ENCODE measurements at places on chromosomes 16 and 17.

- no peak for DNase-seq
Observed at GRCh38 chr16:69399361-69399760, 13.6 kb upstream of the TERF2 start.

- no peak for DNase-seq
Observed at GRCh38 chr17:79520167-79521165, 90.4 kb downstream of the RBFOX3 start.

- no peak for DNase-seq
Observed at GRCh38 chr17:36911001-36911400, 26.3 kb upstream of the LHX1 start.

DNA sequence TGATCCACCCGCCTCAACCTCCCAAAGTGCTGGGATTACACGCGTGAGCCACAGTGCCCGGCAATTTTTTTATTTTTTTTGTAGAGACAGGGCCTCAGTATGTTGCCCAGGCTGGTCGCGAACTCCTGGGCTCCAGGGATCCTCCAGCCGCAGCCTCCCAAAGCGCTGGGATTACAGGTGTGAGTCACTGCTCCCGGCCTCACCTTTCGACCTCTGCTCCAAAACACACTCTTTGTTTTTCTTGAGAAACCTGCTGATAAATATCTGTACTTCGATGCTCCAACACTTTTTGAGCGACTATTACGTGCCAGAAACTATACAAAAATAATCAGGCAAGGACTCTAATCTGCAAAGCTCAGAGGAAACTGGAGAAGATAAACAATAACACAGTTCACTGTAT is 1.0 kb downstream of the MED1 start:
- no peak for DNase-seq

GRCh38 chr16:70777973-70778406 is 23.0 kb downstream of the VAC14 start:
- DNase-seq = no peak

GRCh38 chr16:15598648-15599190 is 44.2 kb downstream of the MARF1 start:
- no peak for DNase-seq

DNA sequence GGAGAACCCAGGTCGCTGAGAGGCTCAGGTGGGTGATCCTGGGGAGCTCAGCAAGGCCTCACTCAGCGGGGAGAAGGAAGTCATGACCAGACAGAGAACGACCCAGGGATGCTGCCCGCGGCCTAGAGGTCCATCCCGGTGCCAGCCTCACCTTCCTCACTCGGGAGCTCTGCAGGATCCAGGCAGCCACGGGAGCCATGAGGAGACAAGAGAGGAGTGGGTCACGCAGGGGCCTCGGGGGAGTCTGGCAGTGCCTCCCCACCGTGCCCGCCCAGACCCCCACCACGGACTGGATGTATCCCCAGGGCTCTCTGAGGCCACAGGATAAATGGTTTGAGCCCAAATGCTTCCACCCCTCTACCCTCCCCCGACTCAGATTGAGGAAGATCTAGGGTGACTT is 10.7 kb downstream of the ATP2A3 start:
- no peak for DNase-seq

- no peak for DNase-seq
Observed at GRCh38 chr17:69812240-69812837, 262.7 kb upstream of the KCNJ16 start.

- DNase-seq = no peak
Observed at GRCh38 chr16:85507342-85507741, 105.8 kb upstream of the GSE1 start.

- DNase-seq = no peak
Observed at GRCh38 chr16:23952128-23952970, 116.6 kb downstream of the PRKCB start.

- DNase-seq = no peak
Observed at GRCh38 chr17:44346064-44346844, 1.2 kb downstream of the GRN start.

DNA sequence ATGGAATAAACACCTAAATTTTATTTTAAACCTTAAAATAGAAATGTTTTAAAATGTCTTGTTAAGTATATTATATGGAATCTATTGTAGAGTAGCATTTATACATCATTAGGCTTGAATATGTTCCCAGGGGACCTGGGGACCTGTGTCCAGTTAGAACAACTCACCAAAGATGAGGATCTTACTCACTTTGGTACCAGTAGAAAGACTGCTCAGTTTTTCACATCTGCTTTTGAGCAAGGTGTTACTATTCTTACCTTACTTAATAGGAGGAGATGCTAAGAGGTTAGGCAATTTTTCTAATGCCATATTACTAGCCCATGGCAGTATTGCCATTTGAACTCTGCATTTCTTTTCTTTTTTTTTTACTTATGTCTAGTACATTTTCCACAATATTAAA is 14.7 kb downstream of the STXBP4 start:
- no peak for DNase-seq

GRCh38 chr17:50114849-50115357 is 15.1 kb downstream of the SAMD14 start:
- DNase-seq = peak; percentile 77

All from SHP77 treated with DMSO at 0.1 percent for 48 hours (cell line).